ENCODE measurements at places on chromosomes 6 and 20. TPM values are rescaled to one million over a fixed set of nuclear protein-coding genes. Genes with fewer than 3 reads are reported as not detected.

- H3K4me1 ChIP-seq: peaks cover 30% of the 10 kb centered on the region
- no peak overlapping the region for H3K27ac ChIP-seq
- H3K27me3 ChIP-seq: no peaks in the 10 kb centered on the region
- no peak overlapping the region for H3K4me3 ChIP-seq
- no peaks in the 10 kb centered on the region for H3K36me3 ChIP-seq
These were observed 305.6 kb downstream of the NRN1 start for GRCh38 chr6:5701174-5701573.

- H3K27me3 ChIP-seq: no peaks in the 10 kb centered on the region
- H3K27ac ChIP-seq: no peak overlapping the region
- H3K36me3 ChIP-seq: no peaks in the 10 kb centered on the region
- H3K4me1 ChIP-seq: peaks cover 7% of the 10 kb centered on the region
- DNase-seq: no peak
These were observed 441.1 kb upstream of the ARID1B start for GRCh38 chr6:156336089-156336488.

DNA sequence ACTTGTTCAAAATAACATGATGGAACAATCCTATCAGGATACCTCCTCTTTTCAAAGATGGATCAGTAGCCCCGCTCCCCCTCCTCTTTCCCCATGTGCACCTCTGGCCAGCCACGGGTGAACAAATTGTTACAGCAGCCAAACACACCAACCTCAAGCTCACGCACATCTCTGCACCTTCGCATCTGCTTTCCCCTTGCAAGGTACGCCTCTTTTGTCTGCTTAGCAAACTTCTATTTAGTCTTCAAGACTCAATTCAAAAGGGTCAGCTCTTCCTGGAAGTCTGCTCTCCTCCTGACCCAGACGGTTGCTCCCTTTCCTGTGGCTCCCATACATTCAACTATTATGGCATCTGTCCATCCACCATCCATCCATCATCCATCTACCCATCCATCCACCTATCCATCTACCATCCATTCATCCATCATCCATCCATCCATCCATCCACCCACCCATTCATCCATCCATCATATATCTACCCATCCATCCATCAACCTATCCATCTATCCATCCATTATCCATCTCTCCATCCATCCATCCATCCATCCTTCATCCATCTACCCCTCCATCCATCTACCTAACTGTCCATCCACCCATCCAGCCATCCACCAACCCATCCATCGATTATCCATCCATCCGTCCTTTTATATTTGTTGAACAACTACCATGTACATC, 36.3 kb upstream of the CDH22 start:
- H3K27me3 ChIP-seq: peaks cover 33% of the 10 kb centered on the region
- H3K36me3 ChIP-seq: peaks cover 3% of the 10 kb centered on the region
- H3K4me3 ChIP-seq: no peak overlapping the region
- no peak for DNase-seq
- H3K27ac ChIP-seq: no peak overlapping the region

DNA sequence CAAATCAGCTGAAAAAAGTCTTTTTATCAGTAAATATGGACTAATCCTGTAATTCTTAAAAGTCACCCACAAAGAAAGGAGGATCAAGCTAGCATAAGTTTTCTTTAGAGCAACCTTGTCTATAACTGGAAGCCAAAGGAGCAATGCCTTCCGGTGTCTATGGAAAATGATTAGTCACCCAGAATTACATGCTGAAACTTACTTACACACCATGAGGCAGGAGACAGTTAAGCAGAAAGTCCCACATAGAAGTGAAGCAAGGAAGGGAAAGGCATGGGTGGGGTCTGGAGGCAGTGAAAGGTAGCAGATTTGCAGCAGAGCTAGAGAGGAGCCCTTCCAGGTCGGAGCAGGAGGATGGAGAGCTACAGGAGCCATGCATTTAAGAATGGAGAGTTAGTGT, 153.7 kb upstream of the RIPOR2 start:
- H3K27ac ChIP-seq: peak overlapping the region; percentile 29
- no peak overlapping the region for H3K4me3 ChIP-seq
- no peak for DNase-seq
- peaks cover 37% of the 10 kb centered on the region for H3K4me1 ChIP-seq

WFDC2 gene
- not detected for polyA plus RNA-seq

- H3K27me3 ChIP-seq: no peaks in the 10 kb centered on the region
- H3K27ac ChIP-seq: no peak overlapping the region
- no peak overlapping the region for H3K4me3 ChIP-seq
- no peak for DNase-seq
- H3K36me3 ChIP-seq: no peaks in the 10 kb centered on the region
These were observed 258.9 kb downstream of the COL12A1 start for GRCh38 chr6:74946961-74947360.

- H3K36me3 ChIP-seq: no peaks in the 10 kb centered on the region
- H3K4me1 ChIP-seq: peaks cover 4% of the 10 kb centered on the region
- no peak overlapping the region for H3K4me3 ChIP-seq
- H3K27ac ChIP-seq: no peak overlapping the region
- DNase-seq: no peak
These were observed 18.9 kb downstream of the L3MBTL3 start for GRCh38 chr6:130037207-130037811.

DNA sequence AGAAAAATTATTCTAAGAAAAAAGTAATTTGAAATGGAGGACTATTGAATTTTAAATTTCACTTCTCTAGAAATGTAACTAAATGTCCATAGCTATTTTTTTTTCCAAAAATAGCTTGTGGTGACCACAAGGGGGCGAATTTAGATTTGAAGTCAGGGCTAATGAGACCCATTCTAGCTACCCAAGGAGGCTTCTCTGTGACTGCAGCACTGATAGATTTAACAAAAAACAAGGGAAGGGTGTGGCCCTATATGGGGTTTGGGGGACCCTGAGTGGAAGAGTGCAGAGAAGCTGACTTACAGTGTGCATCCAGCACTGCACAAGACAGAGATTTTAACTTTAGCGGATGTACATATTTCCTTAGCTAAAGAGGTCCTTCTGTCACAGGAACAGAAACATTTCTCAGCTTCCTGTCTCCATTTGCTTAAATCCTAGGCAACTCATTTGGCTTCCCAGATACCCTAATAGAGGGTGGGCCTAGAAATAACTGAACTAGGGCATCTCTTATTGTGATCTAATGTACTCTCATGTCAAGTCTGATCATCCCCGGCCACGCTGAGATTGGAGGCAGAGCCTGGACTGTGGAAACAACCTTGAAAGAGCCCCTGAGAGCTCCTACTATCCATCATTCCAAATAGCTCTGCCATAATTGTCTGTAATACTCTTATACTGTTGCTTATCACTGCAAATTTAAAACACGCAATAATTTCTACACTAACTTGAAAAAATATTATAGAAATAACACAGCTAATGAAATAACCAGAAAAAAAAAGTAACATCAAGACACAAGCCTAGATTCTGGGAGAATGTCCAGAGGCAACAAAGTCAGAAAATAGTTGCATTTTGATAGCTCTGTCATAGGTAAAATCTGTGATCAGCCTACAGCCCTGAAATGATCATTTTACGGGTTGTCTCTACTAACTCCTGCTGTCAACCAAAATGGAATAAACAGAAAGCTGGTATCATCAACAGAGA, 93.6 kb downstream of the SNAP91 start:
- H3K4me3 ChIP-seq: no peak overlapping the region
- no peaks in the 10 kb centered on the region for H3K4me1 ChIP-seq
- DNase-seq: peak; percentile 22
- H3K27ac ChIP-seq: no peak overlapping the region
- H3K27me3 ChIP-seq: no peaks in the 10 kb centered on the region

DNA sequence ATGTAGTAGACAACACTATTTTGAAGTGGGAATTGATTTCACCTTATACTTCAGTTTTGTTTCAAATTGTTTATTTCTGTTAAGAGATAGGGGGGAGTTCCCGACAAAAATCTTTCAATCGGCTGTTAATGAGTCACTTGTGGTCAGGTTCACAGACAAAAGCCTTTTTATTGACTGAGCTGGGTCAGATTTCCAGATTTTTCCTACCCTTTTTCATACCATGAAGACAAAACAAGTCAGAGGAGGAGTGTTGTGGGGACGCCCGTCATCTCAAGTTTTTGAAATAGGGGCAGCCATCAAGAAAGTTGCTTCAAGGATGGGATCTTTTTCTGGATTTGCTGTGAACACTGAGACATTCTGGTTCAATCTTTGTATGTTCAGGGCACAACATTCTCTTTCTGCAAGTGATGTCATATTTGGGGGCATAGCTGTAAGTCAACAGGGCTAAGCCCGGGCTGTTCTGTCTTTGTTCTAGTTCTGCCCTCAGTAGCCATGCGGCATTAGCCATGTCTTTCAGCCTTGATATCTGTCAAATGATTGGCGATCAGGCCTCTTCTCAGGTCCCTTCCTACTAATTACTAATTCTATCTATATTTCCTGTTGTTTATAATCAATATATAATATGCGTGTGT, 496.0 kb upstream of the MARCKS start:
- no peak overlapping the region for H3K27ac ChIP-seq
- no peaks in the 10 kb centered on the region for H3K4me1 ChIP-seq
- no peaks in the 10 kb centered on the region for H3K27me3 ChIP-seq
- DNase-seq: no peak
- H3K4me3 ChIP-seq: no peak overlapping the region
- H3K36me3 ChIP-seq: no peaks in the 10 kb centered on the region
